GM12891 (cell line): ENCODE measurements at places on chromosomes 7 and 10.

DNA sequence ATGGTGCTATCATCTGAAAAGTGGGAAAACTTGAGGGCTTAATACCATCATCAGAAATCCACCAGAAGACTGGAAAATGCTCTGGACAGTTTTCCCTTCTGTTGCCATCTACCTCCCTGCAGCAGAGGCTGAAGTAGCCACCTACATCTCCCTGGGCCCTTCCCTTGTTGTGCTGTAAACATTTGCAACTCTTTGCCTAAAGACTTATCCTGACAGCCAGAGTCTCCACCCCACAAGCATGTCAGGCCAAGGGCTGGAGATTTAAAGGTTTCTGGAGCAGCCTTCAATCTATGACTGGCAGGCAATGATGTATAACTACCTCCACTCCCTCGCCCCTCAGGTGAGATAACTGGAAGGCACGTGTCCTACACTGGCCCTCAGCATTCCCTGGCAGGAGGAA lies 29.7 kb upstream of the INMT start:
- no peak for DNase-seq

- peak; percentile 42 for DNase-seq
Observed at GRCh38 chr7:35424869-35425495, 171.1 kb upstream of the TBX20 start.

DNA sequence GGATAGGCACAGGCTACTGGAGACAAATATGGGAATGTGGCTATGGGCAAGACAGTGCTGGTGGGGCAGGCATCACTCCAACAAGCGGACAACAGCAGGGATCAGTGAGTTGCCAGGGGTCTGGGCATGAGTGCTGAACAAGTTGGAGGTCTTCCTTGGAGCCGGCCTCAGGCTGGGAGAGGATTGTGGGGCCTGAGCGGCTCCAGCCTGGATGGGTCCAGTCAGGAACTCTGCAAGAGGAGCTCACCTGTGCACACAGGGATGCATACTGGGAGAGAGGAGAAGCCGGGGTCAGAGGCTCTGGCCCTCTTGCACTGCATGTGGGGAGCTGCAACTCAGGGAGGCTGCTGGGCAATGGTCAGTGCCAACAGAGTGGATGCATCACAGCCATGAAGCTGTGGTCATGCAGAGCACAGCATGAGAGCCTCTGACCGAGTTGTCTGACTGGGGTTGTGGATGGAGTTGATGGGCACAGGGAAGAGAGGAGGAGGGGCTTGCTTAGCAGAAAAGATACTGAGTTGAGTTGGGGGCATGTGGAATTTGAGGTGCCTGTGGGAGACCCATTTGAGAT lies 204.0 kb upstream of the ZNF32 start:
- DNase-seq = no peak

- no peak for DNase-seq
Observed at GRCh38 chr7:102890971-102891692, 21.7 kb upstream of the LRRC17 start.

GRCh38 chr10:42646687-42647640 lies 8.6 kb upstream of the ZNF33B start:
- no peak for DNase-seq

DNA sequence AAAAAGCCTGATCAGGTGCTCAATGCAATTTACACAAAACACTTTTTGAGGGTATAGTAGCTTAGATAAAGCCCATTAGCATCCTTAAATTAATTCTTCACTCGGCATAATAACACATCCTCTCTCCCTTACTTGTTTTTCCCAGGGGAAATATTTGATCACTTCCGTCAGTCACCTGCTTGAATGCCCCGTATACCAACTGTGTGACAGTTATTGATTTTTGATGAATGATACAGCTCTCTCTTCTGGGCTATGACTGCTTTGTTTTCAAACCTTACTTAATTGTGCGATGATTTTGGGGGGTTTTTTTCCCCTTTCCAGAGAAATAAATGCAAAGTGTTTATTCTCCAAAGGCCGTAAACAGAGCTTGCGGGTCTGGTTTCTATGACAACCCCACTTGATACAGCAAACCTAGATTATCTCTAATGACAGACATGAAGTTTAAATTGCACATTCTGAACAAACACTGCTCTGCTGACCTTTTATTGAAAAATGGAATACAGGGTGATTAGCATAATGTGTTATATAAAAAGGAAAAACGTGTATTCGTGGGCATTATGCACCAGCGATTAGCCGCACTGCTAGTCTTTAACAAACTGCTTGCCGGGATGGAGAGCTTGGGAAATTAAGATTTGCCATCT lies 78.4 kb upstream of the NANOS1 start:
- DNase-seq = no peak

GRCh38 chr7:120869700-120870099 lies 11.8 kb upstream of the TSPAN12 start:
- DNase-seq = no peak

DNA sequence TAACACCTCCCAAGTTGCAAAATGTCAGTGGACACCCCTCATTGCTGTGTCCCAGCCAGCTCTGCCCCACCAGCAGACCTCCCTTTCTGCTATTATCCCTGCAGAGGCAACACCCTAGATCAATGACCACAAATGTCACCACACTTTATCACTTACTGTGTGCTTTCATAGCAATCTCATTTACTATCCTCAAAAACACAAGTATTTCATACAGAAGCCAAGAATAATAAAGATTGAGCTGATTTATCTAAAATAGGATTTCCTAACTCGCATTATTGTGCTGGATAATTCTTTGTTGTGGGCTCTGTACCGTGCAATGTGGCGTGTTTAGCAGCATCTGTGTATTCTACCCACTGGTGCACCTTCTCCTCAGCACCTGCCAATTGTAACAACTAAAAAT lies 13.2 kb upstream of the ABCB5 start:
- DNase-seq = no peak

DNA sequence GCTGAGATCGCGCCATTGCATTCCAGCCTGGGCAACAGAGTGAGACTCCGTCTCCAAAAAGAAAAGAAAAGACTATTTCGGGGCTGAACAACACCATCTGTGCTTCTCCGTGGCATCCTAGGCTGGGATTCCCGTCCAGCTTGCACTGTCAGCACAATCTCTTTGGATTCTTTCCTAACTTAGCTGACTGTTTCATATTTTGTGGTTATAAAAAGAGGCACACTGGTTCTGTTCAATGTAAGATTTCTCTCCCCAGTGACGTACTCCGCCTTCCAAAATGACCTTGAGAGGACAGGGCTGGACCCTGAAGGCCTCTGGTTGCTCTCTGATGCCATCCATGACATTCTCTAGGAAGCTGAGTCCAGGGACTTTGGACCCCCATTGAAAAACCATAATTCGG lies 8.8 kb downstream of the ZNHIT1 start:
- DNase-seq = no peak

- DNase-seq = no peak
Observed at GRCh38 chr10:6581778-6582228, 1.7 kb upstream of the PRKCQ start.

GRCh38 chr7:92705831-92706230 lies 115.6 kb upstream of the FAM133B start:
- DNase-seq = no peak

- no peak for DNase-seq
Observed at GRCh38 chr7:112422842-112423496, 27.3 kb upstream of the IFRD1 start.

- DNase-seq = no peak
Observed at GRCh38 chr10:63265222-63265617, 132.1 kb downstream of the NRBF2 start.

- DNase-seq = no peak
Observed at GRCh38 chr7:28749638-28750037, 208.5 kb downstream of the TRIL start.

DNA sequence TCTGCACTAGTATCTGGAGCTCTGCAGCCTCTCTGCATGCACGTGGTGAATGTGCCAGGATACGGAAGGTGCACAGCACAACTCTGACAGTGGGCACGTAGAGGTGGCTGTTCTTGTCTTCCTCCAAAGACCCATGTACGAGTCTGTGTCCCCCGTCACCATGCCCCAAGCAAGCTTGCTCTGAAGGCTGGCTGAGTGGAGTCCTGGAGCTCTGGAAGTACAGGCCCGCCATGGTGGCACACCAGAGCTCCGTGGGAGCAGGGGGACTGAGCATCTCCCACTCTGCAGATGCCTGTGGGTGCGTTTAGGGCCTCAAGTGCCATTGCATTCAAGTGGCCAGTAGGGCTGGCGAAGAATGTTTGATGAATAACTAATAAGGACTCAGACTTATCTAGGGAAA lies 17.1 kb downstream of the BCCIP start:
- DNase-seq = no peak

DNA sequence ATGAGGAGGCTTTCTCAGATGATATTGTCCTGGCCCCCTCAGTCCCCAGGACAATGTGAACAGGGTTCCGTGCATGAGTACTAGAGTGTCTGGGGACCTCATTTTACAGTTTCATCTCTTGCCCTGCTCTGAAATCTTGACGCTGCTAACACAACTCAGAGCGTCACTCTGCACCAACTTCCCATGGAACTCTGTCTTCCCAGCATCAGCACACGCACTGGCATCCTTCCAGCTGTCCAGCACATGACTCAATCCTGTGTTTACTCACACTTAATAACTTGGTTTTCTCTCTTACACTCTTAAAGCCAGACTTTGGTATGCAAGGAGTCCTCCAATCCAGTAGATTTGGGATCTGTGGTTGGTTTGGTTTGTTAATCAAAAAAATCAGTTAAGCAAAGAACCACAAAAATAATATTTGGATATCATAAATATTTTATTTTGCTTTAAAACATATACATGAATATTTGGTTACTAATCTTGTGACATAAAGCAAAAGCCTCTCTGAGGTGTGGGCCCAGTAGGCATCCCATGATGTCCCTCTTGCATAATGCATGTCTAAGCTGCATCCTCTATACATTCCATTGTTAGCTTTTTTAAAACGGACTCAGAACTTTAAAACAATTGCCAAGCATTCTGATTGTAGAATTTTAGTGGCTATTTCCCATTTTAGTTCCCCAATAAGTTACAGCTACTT lies 131.0 kb downstream of the CXCL12 start:
- DNase-seq = no peak

DNA sequence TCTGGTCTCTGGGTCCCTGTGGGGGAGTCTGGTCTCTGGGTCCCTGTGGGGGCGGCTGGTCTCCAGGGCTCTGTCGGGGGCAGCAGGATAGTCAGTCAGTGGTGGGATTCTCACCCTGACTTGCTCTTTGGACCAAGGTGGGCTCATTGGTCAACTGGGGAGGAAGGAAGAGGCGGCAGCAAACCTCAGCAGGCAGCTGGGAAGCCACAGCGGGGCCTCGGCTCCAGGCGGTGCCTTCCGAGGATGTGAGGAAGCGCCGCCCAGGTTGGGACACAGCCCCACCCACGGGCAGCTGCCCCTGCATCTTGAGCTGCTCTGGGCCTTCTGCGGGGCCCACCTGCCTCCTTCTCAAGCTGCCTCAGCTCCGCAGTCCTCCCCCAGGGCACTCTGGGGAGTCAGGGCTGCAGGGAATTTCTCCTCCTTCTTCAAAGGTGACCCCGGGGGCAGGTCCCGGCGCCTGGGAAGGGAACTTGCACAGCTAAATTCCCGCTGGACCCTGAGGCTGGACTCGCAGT lies 20.4 kb upstream of the KNDC1 start:
- no peak for DNase-seq

GRCh38 chr10:64601298-64601697 lies 1080.1 kb downstream of the REEP3 start:
- no peak for DNase-seq

GRCh38 chr10:13291821-13292773 lies 7.8 kb downstream of the PHYH start:
- DNase-seq = no peak

- DNase-seq = no peak
Observed at GRCh38 chr7:39746103-39746819, 122.9 kb downstream of the RALA start.

- peak; percentile 16 for DNase-seq
Observed at GRCh38 chr7:13990319-13990983, 985 bp upstream of the ETV1 start.

GRCh38 chr10:1020460-1020859 lies 5.2 kb downstream of the IDI2 start:
- no peak for DNase-seq

- no peak for DNase-seq
Observed at GRCh38 chr10:60806921-60807320, 28.6 kb downstream of the CDK1 start.

DNA sequence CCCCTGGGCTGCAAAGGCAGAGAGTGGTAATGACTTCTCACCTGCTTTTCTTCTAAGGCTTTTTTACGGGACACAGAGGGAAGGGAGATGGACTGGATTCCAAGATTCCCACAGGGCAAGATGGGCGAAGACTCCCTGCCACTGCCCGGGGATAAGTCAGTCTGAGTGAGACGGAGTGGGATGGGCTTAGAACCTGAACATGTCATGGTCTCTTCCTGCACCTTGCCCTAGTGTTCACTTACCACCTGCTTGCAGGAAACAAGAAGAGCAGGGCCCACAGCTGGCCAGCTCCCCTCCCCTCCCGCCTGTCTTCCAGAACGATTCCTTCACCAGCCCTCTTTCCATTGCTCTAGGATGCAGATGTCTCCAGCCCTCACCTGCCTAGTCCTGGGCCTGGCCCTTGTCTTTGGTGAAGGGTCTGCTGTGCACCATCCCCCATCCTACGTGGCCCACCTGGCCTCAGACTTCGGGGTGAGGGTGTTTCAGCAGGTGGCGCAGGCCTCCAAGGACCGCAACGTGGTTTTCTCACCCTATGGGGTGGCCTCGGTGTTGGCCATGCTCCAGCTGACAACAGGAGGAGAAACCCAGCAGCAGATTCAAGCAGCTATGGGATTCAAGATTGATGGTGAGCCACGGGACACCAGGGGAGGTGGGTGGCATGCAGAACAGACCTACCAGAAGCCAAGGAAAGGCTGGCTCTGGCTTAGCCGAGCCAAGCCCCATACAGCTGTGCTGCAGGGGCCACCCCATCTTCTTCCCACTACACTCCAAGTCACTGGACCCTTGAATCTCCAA lies 1.3 kb downstream of the SERPINE1 start:
- DNase-seq = no peak

GRCh38 chr7:128821724-128822123 lies 8.5 kb upstream of the FLNC start:
- no peak for DNase-seq

GRCh38 chr7:156496363-156496769 lies 144.2 kb upstream of the RNF32 start:
- no peak for DNase-seq

DNA sequence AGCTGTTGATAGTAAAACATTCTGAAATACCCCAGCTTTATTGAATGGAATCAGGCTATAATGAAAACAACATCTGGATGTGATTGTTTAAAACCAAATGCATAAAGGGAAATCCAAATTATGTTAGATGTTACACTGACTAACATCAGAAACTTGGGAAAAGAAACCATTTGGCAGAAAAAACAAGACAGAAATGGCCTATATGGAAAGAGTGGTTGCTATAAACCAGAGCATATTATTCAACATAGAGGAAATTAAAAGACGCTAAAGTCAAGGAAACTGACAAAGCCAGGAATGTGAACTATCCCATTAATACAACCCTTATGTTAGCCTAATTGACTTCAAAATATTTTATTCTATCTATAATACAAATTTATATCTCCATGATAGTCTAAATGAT lies 53.0 kb upstream of the CABCOCO1 start:
- DNase-seq = no peak

- DNase-seq = no peak
Observed at GRCh38 chr10:24777196-24777595, 53.5 kb upstream of the ARHGAP21 start.

GRCh38 chr10:18658271-18659124 lies 733 bp upstream of the ARL5B start:
- no peak for DNase-seq
